ENCODE measurements at places on chromosomes 4 and X. TPM values are rescaled to one million over a fixed set of nuclear protein-coding genes. Genes with fewer than 3 reads are reported as not detected.

GRCh38 chrX:97685753-97686152 lies 802.0 kb downstream of the RPA4 start:
- DNase-seq, result peak; percentile 2

DNA sequence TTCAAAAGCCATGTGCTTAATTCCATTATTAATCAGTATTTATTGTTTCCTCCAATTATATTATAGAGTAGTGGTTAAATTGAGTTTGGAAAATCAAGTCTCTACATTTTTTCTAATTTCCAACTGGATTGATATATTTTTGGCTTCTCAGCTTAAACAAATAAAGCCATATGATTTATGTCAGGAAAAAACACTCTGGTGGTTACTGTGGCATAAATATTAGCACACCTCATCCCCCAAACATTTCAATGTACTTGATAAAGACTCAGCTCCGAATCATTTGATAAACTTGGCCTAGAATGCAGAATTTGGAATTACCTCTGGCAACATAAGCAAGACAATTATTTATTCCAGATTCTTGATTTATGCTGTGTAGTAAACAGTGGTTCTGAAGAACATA lies 2313.8 kb downstream of the ARAP2 start:
- peak; percentile 68 for DNase-seq

- peak; percentile 6 for DNase-seq
Measured at GRCh38 chr4:34850968-34851367, 1393.3 kb downstream of the ARAP2 start.

GRCh38 chr4:163922302-163922701 lies 427.8 kb downstream of the TMA16 start:
- no peak for DNase-seq

DNA sequence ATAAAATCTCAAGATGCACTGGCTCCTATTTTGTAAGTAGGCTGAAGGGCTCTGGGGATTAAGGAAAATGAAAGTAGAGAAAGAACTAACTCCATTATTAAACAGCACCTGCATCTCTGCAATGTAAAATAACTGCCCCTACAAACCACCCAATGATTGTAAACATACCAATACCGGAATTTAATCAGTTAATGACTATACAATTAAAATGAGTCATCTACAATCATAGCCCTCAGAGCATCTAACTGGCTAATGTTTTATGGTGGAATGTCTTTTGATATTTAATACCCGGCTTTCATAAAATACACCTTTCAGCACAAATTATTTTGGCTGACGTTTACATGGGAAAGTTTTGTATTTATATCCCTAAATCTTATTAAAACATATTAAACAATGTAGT lies 142.3 kb downstream of the PAPSS1 start:
- no peak for DNase-seq

DNA sequence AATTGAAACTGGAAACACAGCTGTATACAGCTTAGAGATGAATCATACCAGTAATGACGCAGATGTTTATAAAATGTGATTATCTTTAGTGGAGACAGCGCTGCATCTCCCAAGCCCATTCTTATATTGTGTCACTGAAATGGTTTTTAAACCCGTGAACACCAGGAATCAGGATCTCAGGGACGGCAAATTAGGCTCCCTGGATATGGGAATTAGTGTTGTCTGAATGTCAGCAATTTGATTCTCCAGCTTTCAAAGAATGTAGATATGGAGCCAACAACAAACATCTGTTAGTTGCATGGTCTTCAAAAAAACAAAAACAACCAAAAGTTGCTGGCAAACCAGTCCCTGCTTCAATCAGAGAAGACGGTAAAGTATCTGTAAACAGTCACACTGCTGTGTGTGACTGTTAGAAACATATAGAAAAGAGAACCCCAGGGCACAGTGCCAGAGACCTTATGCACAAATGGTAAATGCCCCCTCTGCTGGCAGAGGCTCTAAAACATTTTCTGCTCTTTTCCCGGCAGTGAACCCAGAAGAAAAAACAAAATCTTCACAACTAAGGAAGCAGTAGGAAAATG lies 351.9 kb upstream of the FTHL17 start:
- peak; percentile 32 for DNase-seq

- DNase-seq, result no peak
Measured at GRCh38 chr4:144465546-144465945, 180.4 kb upstream of the HHIP start.

The TBC1D8B gene
- 12.1 TPM for total RNA-seq

- DNase-seq, result no peak
Measured at GRCh38 chr4:185835814-185836213, 23.8 kb upstream of the SORBS2 start.

- DNase-seq, result no peak
Measured at GRCh38 chr4:1330761-1331590, 16.0 kb upstream of the UVSSA start.

DNA sequence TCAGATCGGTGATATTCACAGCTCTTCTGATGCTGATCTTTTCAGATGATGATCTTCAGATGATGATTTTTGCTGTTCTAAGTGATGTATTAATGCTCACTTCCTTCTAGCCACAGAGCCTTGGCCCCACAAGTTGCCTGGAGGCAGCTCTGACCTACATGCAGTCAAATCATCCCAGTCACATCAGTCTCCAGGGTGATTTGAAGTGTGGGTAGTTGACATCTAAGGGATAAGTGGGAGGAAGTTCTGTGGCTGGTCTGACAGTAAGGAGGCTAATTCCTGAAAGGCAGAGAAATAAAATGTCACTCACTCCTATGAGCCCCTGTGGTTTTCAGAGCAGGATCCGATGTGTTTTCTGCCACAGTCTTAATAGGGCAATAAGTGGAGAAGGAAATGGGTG lies 79.8 kb upstream of the RPL34 start:
- DNase-seq, result no peak

The PRR32 gene
- not detected for total RNA-seq

DNA sequence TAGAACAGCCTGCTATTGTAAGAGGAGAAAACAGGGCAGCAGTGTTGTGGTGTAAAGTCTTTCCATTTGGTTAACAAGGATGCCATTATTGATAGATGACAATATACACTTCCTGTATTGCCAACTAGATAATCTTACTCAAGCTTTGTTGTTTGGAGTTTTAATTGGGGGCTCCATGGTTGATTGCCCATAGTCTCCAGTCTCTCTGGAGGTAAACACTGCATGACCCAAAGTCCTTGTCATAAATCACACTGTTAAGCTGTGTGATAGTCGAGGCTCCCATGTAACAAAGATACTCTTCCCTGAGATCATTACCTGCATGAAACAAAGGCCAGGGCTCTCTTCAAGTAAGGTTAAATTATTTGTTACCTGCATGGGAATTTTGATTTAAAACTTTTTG lies 394.6 kb downstream of the C4orf33 start:
- no peak for DNase-seq

The SHROOM2 gene
- total RNA-seq, result 15.9 TPM

DNA sequence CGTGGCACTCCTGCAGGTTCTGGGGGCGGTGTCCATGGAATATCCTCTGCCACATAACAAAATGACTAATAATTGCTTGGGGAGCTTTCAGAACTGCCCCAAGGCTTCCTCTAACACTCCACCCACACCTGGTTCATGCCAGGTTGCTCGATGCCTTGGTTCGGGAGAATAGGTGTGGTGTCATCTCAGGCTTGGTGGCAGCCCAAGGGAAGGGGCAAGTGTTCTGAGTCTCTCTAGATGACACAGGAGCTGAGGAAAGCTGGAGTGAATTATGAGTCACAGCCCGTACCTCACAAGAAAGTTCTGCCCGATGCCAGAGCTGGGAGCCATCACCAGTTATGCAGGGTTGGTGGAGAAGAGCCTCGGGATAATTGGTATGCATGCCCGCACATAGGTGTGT lies 14.7 kb downstream of the FTSJ1 start:
- no peak for DNase-seq

DNA sequence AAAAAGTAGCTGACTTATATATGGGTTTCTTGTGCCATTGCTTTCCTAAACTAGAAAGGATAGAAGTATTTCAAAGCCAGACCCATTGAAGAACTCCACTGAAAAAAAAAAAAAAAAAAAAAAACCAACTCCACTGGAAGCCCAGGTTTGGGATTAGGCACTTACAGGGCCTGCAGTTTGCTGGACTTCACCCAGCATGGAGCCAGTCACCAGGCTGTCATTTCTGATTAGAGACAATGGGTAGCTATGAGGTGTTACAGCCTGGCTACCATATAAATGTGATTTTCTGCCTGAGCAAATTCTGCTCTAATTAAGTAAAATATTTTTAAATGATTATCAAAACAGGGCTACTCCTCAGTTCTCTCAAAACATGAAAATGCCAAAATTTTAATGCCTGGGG lies 49.5 kb downstream of the HS6ST2 start:
- no peak for DNase-seq

The GCNA gene
- 2.2 TPM for total RNA-seq

DNA sequence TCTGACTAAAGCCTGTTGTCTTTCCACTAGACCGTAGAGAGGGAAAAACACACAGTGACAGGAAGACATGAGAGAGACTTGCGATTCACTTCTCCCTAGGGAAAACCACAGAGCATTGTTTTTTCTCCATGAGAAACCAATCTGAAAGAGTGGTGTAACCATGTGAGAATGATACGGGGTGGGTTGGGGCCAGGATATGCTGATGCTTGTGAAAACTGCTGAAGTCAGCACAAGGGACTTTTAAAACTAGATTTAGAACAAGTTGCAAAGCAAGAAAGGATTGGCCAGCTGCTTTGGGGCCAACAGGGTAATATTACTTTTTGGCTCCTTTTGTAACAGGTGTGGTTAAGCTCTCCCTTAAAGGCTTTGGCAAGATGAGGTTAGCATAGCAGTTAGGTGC lies 66.1 kb downstream of the NHSL2 start:
- no peak for DNase-seq

The AADAT gene
- 10.3 TPM for total RNA-seq

GRCh38 chr4:116668190-116668589 lies 417.2 kb downstream of the TRAM1L1 start:
- DNase-seq, result no peak

DNA sequence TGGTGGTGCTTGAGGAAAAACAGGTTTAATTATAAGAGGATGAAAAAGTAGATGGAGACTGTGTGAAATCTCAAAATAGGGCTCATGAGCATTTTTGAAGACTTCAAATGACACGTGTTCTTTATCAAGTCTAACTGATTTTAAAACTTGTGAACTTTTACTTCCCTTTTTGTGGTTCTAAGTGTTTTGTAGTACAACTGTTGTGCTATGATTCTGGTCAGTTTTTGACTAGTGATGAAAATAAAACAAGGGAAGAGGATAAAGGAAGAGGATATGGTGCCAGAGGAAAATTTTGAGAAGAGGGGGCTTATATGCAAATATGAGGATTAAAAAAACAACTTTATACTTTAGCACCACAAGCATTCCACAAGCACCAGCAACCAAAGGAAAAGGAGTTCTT lies 644.0 kb downstream of the RPA4 start:
- no peak for DNase-seq

DNA sequence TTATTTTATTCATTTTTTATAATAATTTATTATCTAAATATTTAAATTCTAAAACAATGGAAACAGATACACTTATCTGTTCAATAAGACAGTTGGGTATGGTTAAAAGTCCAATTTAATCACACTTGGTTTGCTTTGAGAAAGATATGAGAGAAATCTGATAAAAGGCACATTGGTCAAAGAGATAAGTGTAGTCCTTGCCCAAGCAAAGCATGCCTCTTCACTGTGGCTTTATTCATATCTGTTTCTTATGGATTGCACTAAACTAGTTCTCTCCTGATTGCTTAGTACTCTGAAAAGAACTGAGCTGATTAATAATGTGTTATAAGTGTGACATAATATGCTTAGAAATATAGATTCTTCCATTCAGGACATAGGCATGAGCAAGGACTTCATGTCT lies 39.8 kb downstream of the CXCL1 start:
- DNase-seq, result no peak

The FGB gene
- 2.8 TPM for total RNA-seq

GRCh38 chr4:165813606-165814005 lies 59.4 kb upstream of the TLL1 start:
- DNase-seq, result peak; percentile 16

DNA sequence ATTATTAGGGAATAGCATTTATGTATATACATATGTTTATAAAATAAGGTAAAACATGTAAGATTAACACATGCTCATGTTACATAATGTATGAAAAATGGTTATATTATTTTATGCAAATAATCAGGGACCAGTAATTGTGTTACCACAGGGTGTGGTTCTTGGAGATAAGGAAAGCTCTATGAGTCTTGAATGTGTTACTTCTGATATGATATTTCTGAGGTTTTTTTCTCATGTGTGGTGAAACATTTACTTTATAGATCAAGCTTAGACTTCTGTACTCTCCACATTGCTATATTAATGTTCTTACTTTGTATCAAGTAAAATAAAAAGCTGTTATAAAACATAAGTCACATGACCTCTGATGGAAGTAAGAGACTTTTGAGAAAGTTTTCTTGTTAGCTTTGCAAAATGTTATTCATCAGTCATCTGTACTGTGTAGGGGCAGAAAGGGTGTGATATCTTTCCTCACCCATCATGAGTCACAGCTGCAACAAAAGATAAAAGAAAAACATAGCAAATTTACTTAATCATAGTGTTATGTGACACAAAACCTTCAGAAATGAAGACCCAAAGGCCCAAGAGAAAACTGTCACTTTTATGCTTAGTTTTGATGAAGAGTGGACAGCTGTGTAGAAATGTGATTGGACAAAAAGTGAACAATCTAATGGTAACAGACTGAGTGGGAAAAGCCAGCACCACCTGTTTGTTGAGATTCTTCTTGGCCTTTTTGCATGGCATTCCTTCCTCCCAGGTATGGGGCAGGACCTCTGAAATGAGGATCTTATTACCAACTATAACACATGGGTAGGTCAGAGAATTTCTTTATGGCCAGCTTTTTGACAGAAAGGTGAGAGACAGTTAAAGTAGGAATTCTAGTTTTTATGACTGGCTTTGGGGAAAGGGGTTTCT lies 632.3 kb downstream of the PDHA2 start:
- no peak for DNase-seq

DNA sequence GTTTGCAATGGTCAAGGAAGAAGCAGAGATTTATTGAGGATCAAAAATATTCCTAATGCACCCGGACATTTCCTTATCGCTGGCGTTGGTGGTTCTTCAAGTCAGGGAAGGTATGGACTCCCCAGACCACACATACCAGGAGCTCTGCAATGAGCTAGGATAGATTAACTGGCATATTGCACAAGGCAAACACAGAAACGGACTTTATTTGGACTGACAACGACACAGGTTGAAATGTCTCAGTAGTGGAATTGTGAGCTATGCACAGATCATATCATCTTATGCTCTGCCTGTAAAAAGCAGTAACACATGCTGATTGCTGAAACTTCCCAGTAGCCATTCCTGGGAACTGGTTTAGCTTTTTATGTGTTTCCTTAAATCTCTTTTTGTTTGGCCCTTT lies 1.7 kb downstream of the TSPAN7 start:
- no peak for DNase-seq

DNA sequence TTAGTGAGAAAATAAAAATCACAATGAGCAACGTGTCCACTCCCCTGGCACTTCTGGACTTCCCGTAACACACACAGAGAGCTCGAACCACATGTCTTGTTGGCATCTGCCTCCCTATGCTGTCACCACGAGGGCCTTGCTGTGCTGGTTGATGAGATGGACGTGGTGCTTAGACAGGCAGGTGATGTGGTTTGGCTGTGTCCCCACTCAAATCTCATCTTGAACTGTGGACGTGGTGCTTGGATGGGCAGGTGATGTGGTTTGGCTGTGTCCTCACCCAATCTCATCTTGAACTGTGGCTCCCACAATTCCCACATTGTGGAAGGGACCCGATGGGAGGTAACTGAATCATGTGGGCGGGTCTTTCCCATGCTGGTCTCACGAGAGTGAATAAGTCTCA lies 40.0 kb downstream of the FGFRL1 start:
- DNase-seq, result no peak

Data from astrocyte (in vitro differentiated cells and primary cell).